ENCODE measurements at places on chromosomes 2 and 18. TPM values are rescaled to one million over a fixed set of nuclear protein-coding genes. Genes with fewer than 3 reads are reported as not detected.

Gene OTOS
- not detected for total RNA-seq

Gene TMEFF2
- total RNA-seq = 5.6 TPM

Gene ADAM17
- total RNA-seq = 64.7 TPM

Gene APOB
- under 0.01 TPM for total RNA-seq

Gene VIT
- total RNA-seq = 0.30 TPM

Gene SERPINB10
- total RNA-seq = not detected

Gene QPCT
- 44.5 TPM for total RNA-seq

Gene DHRS9
- 0.09 TPM for total RNA-seq

Gene GPAT2
- total RNA-seq = 11.0 TPM

Gene PLA2R1
- 8.0 TPM for total RNA-seq

Gene RHOB
- 89.1 TPM for total RNA-seq

Gene GPBAR1
- not detected for total RNA-seq

Gene CREG2
- 0.46 TPM for total RNA-seq

Gene REG3A
- total RNA-seq = not detected

Gene PXDN
- 893 TPM for total RNA-seq

All from smooth muscle cell of the umbilical artery (primary cell).